ENCODE measurements at places on chromosomes 3 and 15.

GRCh38 chr3:135731546-135731945, 234.0 kb upstream of the PPP2R3A start:
- peak; percentile 6 for DNase-seq

DNA sequence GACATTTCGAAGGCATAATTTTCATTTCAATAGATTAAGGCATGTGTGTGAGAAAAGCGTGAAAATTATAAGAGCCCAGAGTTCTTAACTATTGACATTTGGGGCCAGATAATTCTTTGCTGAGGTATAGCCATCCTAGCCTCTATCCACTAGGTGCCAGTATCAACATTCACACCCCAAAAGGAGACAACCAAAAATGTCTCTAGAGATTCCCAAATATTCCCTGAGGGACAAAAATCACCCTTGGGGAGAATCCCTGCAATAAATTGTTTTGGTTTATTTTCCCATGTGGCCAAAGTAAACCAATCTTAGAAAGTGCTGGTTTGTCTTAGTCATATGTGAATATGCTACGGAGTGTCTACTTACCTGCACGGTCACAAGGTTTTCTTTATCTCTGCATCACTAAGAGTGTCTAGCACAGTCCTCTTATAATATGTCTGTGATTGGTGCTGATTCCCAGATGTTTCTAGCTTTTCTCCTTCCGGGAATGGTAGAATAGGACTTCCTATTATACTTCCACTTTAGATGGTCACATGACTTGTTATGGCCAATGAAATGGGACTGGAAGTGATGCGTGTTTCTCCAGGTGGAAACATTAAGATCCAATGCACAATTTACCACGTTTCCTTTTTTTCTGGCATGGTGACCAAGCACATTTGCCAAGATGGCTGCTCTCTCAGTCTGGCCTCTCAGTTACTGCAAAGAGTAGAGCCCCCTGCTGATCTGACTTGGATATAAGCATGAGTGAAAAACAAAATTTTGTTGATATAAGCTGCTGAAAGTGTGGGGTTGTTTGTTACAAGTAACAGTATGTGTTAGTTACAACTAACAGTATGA, 8.0 kb upstream of the KBTBD8 start:
- no peak for DNase-seq

GRCh38 chr3:53828581-53828980, 17.6 kb downstream of the CHDH start:
- no peak for DNase-seq

DNA sequence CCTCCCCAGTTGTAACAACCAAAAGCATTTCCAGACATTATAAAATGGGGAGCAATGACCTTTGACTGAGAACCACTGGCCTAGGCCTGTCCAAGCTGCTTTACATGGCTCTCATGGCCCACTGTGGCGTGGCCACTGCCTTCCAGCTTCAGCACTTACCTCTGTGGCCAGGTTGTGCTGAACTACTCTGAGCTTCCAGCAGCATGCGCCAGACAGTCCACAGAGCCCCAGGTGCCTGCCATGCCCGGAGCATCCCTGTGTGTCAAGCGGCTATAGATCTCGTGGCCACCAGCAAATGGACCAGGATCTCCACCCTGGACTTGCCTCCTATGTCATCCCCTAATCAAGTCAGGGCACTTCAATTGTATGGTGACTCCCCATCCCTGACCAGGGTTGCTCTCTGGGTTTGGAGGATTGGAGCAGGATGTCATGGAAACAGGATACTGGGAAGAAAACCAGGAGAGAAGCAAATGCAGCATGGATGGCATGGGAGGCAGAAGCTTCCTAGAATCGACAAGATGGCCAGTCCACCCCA, 199.7 kb downstream of the UACA start:
- DNase-seq, result no peak

DNA sequence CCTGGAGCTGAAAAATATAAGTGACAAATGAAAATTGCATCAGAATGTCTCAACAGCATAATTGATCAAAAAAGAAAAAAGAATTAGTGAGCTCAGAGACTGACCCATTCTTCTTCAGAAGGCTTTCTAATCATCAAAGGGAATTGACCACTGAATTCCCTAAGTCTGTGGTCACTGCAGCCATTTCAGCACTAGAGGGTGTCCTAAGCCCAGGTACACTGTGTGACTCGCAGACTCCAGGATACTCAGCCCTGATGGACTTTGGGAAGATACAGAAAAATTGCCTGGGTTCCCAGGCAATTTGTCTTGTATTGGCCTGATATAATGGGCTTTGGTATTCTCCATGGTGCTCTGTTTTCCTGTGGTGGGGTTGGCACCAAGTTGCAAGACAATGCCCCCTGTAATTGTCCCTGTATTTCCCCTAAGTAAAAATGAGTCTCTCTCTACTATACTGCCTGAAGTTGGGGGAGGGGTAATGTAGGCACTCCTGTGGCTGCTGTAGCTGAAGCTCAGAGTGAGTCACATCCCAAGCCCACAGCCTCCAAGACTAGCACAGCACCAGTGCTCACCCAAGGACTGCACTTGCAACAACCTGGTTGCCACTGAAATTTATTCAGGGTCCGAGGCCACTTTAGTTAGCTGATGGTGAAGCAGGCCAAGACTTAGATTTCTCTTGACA, 256.0 kb upstream of the STAC start:
- peak; percentile 83 for DNase-seq

DNA sequence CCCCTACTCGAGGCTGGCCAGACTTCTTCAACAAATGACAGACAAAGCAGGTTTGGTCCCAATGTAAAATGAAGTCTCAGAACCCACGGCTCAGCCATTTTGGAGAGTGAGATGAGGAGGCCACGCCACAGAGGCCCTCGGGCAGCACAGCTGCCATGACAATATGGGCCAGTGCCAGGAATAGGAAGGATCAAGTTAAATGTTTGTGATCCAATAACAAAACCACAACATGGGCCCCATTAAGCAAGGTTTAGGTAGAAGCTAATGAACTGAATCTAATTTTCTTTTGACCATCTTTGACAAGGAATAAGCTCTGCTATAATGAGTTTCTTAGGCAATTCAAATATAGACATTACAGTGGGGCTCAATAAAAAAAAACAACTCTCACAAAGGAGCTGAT, 52.6 kb downstream of the RFTN1 start:
- no peak for DNase-seq

Data from kidney tubule cell (primary cell).